Osteocyte (in vitro differentiated cells): ENCODE measurements at places on chromosomes 3 and 15. TPM values are rescaled to one million over a fixed set of nuclear protein-coding genes. Genes with fewer than 3 reads are reported as not detected.

CCR8 gene
- not detected in 2 replicates for total RNA-seq

PRR20G gene
- not detected in 2 replicates for total RNA-seq

XIRP1 gene
- not detected in 2 replicates for total RNA-seq

CASR gene
- not detected in 2 replicates for total RNA-seq

TRPM1 gene
- not detected in 2 replicates for total RNA-seq

GPR156 gene
- 0.24 and 0.48 TPM in 2 replicates for total RNA-seq

TMEM89 gene
- total RNA-seq, result not detected in 2 replicates

HCLS1 gene
- total RNA-seq, result 0.57 TPM in 1 of 2 replicates, not detected in the other

PLA2G4F gene
- total RNA-seq, result not detected in 2 replicates

CYP1A2 gene
- total RNA-seq, result not detected in 2 replicates

PLA2G4B gene
- 3.2 and 6.9 TPM in 2 replicates for total RNA-seq

CACNA1D gene
- total RNA-seq, result 0.48 and 0.57 TPM in 2 replicates

CRYGS gene
- 3.9 and 4.9 TPM in 2 replicates for total RNA-seq

MUC20 gene
- 6.2 and 7.6 TPM in 2 replicates for total RNA-seq

SNX22 gene
- total RNA-seq, result 0.24 and 0.31 TPM in 2 replicates

SAMMSON gene
- total RNA-seq, result not detected in 2 replicates

EXD1 gene
- total RNA-seq, result not detected in 2 replicates

ADAM10 gene
- 169 and 175 TPM in 2 replicates for total RNA-seq

DMXL2 gene
- total RNA-seq, result 27.4 and 29.5 TPM in 2 replicates

SPATA12 gene
- total RNA-seq, result not detected in 2 replicates

CPN2 gene
- total RNA-seq, result not detected in 2 replicates

TNFAIP8L3 gene
- total RNA-seq, result 0.31 and 0.35 TPM in 2 replicates

RPS17 gene
- total RNA-seq, result 1,272 and 1,309 TPM in 2 replicates

FMN1 gene
- 4.2 and 5.8 TPM in 2 replicates for total RNA-seq

VIPR1 gene
- 8.9 and 9.2 TPM in 2 replicates for total RNA-seq

LNP1 gene
- 2.4 and 2.7 TPM in 2 replicates for total RNA-seq

RBPMS2 gene
- 3.8 and 4.8 TPM in 2 replicates for total RNA-seq

SLC6A11 gene
- not detected in 2 replicates for total RNA-seq

CFAP44 gene
- 4.2 and 7.4 TPM in 2 replicates for total RNA-seq

CELF6 gene
- total RNA-seq, result 0.65 and 0.86 TPM in 2 replicates

GOLGA6B gene
- not detected in 2 replicates for total RNA-seq

CCDC54 gene
- total RNA-seq, result not detected in 2 replicates

AGBL1 gene
- total RNA-seq, result not detected in 2 replicates

EPHA3 gene
- 0.94 and 1.6 TPM in 2 replicates for total RNA-seq

C3orf85 gene
- not detected in 2 replicates for total RNA-seq

TEX55 gene
- not detected in 2 replicates for total RNA-seq

TRPC1 gene
- 16.6 and 18.6 TPM in 2 replicates for total RNA-seq

RAB6B gene
- total RNA-seq, result 7.8 and 11.3 TPM in 2 replicates

TMC3 gene
- total RNA-seq, result not detected in 2 replicates

FAM98B gene
- total RNA-seq, result 19.3 and 22.4 TPM in 2 replicates

PLS1 gene
- 0.78 and 1.5 TPM in 2 replicates for total RNA-seq

MYO5C gene
- 2.7 and 4.0 TPM in 2 replicates for total RNA-seq

PLSCR4 gene
- 43.4 and 44.3 TPM in 2 replicates for total RNA-seq

RPL4 gene
- 2,560 and 2,646 TPM in 2 replicates for total RNA-seq
